MM.1S (cell line): ENCODE measurements at places on chromosomes 1 and 21.

GRCh38 chr1:41174170-41174569 is 67.9 kb downstream of the SCMH1 start:
- peaks cover 19% of the 10 kb centered on the region for H3K4me1 ChIP-seq
- H3K36me3 ChIP-seq: no peaks in the 10 kb centered on the region
- H3K4me3 ChIP-seq: no peak overlapping the region
- no peak for DNase-seq

GRCh38 chr1:162292422-162292849 is 84.2 kb downstream of the SPATA46 start:
- no peak overlapping the region for H3K27ac ChIP-seq
- H3K36me3 ChIP-seq: no peaks in the 10 kb centered on the region
- no peak for DNase-seq
- no peaks in the 10 kb centered on the region for H3K27me3 ChIP-seq
- H3K4me3 ChIP-seq: no peak overlapping the region

DNA sequence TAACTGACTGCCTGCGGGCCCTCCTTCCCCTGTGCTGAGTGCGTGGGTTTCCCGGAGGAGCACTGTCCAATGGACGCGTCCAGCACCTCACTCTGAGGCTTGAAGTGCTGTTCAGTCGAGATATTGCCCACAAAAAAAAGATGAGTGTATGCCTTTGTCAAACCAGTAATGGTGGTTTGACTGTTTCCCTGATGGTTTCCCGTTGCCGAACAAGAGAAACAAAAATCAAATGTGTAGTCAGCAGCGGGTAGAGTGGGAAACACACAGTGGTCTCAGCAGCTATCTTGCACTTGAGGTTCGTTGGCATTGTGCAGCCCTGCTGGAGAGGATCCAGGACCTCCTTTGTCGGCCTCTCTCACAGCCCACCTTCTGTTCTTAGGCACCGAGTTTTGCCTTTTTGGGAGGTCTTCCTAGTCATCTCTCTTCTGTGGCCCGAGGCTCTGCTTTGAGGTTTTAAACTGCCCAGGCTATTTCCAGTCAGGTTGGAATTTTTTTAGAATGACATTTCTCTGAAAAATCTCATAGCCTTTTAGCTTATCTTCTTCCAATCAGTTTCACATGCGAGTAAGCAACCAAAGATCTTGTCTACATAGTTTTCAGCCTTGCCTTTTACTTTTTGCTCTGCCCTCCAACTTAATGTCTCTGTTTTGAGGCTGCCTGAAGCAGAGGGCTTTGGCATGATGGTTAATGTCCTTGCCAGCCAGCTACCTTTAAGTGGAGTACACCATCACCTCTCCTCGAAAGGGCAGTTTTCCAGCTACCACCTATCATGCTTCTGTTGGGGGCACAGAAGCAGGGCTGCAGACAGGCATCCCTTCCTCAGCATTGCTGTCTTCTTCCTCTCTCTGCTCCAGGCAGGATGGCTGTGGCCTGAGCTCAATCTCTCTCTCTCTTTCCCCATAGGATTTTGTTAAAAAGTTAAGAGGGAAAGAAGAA is 132.3 kb downstream of the URB2 start:
- no peaks in the 10 kb centered on the region for H3K36me3 ChIP-seq
- no peak overlapping the region for H3K27ac ChIP-seq
- H3K4me3 ChIP-seq: no peak overlapping the region
- H3K4me1 ChIP-seq: peaks cover 13% of the 10 kb centered on the region
- no peak for DNase-seq

DNA sequence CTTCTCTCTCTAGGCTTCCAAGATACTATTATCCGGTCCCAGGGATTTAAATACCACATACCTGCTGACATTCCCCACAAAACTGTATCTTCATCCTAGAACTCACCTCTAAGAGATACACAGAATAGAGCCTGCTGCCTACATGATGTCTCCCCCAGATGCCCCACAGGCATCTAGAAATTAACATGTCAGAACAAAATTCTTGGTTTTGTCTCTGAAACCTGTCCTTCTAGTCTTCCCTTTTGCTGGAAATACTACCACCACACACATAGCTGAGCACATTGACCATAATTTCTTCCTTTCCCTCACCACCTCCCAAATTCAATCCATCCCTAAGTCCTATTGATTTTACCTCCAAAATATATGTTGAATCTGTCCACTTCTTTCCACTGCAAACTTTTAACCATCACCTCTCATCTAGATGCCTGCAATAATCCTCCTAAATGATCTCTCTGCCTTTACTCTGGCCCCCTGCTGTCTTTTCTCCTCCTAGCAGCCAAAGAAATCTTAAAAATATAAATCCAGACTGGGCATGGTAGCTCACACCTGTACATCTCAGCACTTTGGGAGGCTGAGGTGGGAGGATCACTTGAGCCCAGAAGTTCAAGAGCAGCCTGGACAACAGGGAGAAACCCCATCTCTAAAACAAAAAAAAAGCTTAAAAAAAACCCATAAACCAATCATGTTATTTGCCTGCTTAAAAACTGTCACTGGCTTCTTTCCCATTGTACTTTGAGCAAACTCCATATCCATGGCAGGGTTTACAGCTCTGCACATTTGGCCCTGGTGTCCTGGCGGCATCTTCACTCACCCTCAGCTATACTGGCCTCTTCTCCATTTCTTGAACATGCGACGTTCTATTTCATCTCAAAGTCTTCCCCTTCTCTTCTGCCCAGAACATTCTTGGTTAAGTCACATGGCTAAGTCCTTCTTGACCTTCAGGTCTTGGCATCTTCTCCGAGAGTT is 6.2 kb upstream of the FAM76A start:
- no peaks in the 10 kb centered on the region; the same call in 1 of the 2 replicates for H3K27me3 ChIP-seq
- no peaks in the 10 kb centered on the region for H3K4me1 ChIP-seq
- DNase-seq: peak; percentile 13
- H3K4me3 ChIP-seq: no peak overlapping the region
- no peaks in the 10 kb centered on the region for H3K36me3 ChIP-seq

- H3K4me1 ChIP-seq: no peaks in the 10 kb centered on the region
- H3K36me3 ChIP-seq: peaks cover 6% of the 10 kb centered on the region; the same call in 1 of the 2 replicates
- no peak overlapping the region for H3K4me3 ChIP-seq
- DNase-seq: no peak
- H3K27ac ChIP-seq: no peak overlapping the region
These were observed 22.1 kb downstream of the TFB2M start for GRCh38 chr1:246544001-246544400.

DNA sequence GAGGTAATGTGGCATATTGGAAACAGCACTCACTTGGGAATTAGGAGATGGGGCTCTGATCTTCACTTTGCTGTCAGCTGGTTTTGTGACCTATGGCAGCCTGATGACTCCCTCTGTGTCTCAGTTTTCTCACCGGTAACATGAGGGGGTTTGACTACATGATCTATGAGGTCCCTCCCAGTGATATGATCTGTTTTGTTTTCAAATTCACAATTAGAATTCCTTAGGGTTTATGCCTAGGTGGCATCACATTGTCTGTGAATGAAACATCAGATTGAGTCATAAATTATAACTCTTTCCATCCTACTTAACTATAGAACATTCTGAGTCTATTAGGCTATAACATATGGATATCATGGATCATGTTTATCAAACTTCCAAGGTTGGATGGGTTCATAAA is 386.6 kb downstream of the PTBP2 start:
- no peak overlapping the region for H3K4me3 ChIP-seq
- no peaks in the 10 kb centered on the region for H3K27me3 ChIP-seq
- no peak for DNase-seq
- no peaks in the 10 kb centered on the region for H3K4me1 ChIP-seq
- H3K27ac ChIP-seq: no peak overlapping the region

DNA sequence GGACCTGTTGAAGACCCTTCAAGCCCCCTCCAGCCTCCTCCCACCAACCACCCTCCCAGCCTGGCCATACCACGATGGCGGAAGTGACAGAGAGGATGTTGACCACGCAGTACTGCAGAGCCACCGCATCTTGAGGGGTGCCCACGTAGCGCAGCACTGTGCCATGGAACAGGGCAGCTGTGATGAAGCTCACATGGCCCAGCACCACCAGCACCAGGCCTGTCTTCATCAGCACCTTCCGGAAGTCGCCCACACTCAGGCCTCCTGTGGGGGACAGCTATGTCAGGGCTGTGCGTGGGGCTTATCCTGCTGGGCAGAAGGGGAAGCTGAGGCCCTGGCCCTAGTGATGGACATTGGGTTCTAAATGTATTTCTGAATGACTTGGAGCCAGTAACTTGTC is 3.1 kb downstream of the TMEM54 start:
- H3K27ac ChIP-seq: no peak overlapping the region
- no peaks in the 10 kb centered on the region for H3K4me1 ChIP-seq
- DNase-seq: no peak
- peaks cover 16% of the 10 kb centered on the region for H3K27me3 ChIP-seq
- no peaks in the 10 kb centered on the region for H3K36me3 ChIP-seq

GRCh38 chr1:52096216-52096615 is 40.1 kb downstream of the BTF3L4 start:
- no peaks in the 10 kb centered on the region for H3K4me1 ChIP-seq
- H3K4me3 ChIP-seq: no peak overlapping the region
- DNase-seq: no peak
- no peak overlapping the region for H3K27ac ChIP-seq

- no peaks in the 10 kb centered on the region for H3K27me3 ChIP-seq
- no peak overlapping the region for H3K27ac ChIP-seq
- no peak for DNase-seq
- H3K4me3 ChIP-seq: peak overlapping the region; percentile 99
These were observed 356 bp downstream of the INTS11 start for GRCh38 chr1:1324084-1324523.

DNA sequence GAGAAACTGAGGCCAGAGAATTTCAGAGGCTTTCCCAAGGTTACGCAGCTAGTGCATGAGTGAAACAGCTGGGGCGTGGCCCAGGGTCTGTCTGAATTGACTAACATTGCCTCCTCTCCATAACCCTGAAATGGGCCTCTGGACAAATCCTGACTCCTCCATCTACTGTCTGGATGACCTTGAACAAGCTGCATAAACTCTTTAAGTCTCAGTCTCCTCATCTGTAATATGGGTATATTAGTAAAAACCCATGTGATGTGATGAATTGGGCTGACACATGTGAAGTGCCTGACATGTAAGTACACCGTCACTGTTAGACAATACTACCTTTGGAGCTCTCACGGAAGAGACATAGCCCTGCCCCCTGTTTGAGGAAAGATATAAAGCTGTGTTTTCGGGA is 12.3 kb upstream of the FGR start:
- H3K4me1 ChIP-seq: no peaks in the 10 kb centered on the region
- no peak overlapping the region for H3K27ac ChIP-seq
- no peaks in the 10 kb centered on the region for H3K36me3 ChIP-seq
- H3K27me3 ChIP-seq: no peaks in the 10 kb centered on the region
